ENCODE measurements at places on chromosomes 3 and 15.

DNA sequence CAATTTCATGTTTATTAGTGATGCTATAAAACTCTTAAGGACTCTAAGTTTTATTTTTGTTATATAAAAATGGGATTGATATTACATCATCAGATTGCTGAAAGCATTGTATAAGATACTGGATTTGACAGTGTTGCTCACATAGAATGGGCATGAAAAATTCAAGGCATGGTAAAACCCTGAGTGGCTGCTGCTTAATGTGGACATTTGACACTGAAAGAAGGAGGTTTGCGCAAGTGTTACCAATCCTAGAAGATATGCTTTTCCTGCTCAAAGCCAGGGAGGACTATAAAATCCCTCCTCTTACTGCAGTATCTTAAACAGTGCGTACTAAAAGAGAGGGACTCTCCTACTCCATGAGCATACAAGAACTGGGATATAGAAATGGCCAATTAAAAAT lies 65.8 kb upstream of the PTX3 start:
- DNase-seq: no peak

GRCh38 chr15:99096894-99097426 lies 7.9 kb upstream of the SYNM start:
- no peak for DNase-seq

DNA sequence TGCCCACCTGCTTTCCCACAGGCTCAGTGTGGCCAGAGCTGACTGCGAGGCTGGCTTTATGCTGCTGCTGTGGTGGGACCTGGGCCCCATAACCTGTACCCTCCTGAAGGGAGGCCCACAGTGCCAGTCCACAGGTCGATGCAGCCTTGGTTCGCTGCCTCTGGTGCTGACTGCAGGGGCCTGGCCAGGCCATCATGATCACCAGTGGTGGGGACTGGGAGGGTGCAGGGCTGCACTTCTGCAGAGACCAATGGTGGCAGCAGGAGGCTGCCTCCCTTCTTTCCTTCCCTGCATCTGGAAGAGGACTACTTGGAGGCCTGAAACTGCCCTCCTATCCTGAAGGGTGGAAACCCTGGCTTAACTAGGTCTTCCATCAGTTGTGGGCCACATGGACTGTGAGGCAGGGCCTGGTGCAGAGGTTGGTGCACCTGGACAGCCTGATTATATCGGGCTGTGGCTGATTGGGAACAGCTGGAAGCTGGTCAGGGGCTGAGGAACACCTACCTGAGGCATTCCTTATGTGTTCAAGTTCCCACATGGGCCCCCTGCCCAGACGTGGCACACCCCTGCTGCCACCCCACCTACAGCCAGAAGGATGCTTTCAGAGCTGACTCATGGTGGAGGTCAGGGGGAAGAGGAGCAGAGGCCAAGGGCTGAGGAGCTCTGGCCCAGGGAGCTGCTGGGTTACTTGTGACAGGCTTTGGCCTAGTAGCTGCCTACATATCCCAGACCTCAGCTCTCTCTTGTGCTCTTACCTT lies 29.8 kb downstream of the POMGNT2 start:
- DNase-seq: no peak

- no peak for DNase-seq
These were observed 32.2 kb downstream of the GPD1L start for GRCh38 chr3:32138545-32139104.

All from mesenchymal stem cell (in vitro differentiated cells and primary cell).